ENCODE measurements at places on chromosomes 2 and 18.

DNA sequence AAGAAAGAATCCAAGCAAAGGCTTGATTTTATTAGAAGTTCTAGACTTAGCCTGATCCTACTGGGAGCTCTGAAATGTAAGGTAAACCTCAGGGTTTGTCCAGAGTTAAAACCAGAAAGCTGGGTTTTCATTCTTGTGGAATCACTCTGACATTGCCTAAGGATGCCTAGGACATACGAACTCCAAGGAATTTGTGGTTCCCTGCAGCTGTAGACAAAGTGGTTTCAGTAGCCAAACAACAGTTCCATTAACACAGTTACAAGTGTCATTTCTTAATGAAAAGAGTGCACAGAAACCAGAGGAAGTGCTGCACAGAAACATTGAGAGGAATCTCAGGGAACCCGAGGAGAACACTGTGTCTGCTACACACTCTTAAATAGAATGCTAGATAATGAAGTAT is 221.4 kb upstream of the ST6GAL2 start:
- no peak for DNase-seq

GRCh38 chr2:201900362-201900761 is 94.0 kb downstream of the CDK15 start:
- DNase-seq, result no peak

GRCh38 chr2:164662066-164662465 is 40.8 kb upstream of the GRB14 start:
- no peak for DNase-seq

DNA sequence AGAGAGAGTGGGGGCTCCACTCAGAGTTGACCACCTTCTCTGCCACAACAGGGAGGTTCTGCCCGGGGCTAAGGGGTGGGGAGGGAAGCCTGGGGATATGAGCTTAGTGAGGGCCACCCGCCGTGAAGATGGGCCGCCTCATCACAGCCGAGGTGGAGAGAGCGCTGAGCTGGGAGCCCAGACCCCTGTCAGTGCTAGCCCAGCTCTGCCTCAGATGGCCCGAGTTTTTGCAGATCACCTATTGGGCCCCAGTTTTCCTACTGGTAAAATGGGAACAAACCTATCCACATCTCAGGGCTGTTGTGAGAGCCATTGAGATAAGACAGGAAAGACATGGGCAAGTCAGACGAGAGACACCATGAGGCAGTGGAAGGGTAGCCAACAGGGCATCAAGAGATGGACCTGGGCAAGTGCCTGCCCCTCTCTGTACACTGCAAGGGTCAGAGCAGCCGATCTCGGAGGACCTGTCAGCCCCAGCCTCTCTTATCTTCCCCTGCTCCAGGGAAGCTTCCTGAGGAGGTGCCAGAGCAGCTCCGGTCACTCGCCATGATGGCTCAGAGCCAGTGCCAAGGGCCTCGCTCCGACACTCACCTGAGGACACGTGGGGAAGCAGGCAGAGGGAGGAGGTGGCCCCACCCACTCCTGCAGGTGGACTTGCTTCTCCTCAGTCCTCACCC is 88.9 kb downstream of the MCFD2 start:
- DNase-seq, result no peak

DNA sequence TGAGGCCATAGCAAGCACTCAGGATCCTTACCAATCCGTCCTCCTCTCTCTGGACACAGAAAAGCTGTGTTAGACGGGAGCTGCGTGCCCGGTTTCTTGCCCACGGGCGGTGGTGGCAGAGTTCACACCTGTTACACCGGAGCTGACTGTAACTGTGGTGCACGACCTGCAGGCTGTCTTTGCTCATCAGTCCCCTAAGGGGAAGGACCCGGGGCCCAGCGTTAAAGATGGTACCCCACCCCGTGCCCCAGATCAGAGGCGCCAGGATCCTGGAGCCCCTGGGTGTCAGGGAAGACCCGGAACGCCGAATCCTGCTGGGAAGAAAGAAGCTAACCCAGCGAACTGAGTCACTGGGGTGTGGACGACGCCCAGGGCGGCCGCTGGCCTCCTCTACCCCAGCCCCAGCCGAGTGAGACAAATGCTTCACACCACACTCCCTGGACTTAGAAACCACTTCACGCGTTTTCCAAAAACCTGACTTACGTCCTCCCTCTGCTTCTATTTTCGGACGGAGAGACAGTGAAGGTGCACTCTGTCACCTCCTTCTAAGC is 293.6 kb upstream of the SALL3 start:
- DNase-seq, result no peak

GRCh38 chr2:96692094-96692971 is 47.5 kb downstream of the LMAN2L start:
- DNase-seq, result no peak

- no peak for DNase-seq
Observed at GRCh38 chr2:119650846-119651370, 28.1 kb upstream of the TMEM177 start.

- no peak for DNase-seq
Observed at GRCh38 chr2:68834737-68835376, 36.3 kb downstream of the BMP10 start.

DNA sequence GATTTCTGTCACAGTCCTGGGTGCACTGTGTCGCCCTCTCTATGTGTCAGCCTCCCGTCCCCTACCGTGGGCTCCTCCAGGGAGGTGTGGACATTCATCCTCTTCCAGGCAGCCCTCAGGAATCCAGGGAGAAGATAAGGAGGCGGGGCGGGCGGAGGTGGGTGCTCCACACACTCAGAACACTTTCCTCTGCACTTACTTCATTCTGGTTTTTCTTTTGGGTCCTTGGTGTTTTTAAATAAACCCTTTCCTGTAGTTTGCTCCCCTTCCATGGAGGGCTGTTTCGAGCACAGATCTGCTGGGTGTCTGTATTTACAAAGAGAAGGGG is 183.9 kb downstream of the FAM210A start:
- DNase-seq, result no peak

DNA sequence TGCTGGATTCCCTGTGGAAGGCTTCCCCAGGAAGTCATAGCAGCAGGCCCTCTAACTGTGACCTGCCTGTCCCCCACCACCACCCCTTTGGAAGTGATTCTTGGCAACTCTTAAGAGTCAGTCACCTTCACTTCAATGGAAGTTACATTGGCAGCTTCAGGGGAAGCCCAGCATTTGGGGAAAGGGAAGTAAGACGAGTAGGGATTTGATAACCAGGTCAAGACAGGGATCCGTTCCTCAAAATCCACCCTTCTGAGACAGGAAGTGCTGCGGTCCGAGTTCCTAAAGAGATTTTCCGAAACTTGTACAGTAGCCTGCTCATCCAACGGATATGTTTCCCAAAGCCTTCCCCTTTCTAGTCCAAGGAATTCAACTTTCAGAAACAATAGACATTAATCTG is 54.2 kb downstream of the MRPL35 start:
- no peak for DNase-seq

DNA sequence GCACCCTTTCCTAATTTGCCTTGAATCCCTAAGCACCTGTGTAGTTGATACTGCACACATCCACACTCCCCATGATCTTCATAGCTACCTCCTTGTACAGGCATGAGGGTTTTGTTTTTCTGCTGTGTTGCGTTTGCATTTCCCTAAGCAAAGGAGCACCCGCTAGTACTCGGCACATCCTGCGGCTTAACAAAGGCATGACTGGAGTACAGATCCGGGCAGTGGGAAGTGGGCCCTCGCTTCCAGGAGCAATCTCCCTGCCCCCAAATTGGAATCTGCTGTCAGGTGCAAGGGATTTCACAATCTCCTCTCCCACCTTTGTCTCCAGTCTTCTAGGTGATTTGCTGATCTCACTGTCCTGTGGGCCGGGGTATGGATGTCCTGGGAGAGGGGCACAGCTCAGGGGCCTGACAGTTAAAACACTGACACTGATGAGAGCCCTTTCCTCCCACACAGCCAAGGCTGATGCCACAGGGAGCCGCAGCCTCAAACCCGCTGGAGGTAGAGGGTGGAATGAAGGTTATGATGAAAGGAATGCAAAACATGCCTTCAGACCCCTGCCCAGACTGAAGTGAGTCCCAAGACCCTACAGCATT is 98.7 kb upstream of the THOC1 start:
- no peak for DNase-seq

- no peak for DNase-seq
Observed at GRCh38 chr18:39424261-39424660, 1858.7 kb upstream of the CELF4 start.

GRCh38 chr2:206275312-206276055 is 1.0 kb downstream of the ZDBF2 start:
- DNase-seq, result no peak

- DNase-seq, result no peak
Observed at GRCh38 chr2:173835726-173836125, 129.4 kb downstream of the SP3 start.

GRCh38 chr18:43651057-43651456 is 373.8 kb upstream of the SYT4 start:
- no peak for DNase-seq

- DNase-seq, result no peak
Observed at GRCh38 chr2:10507106-10507505, 59.0 kb upstream of the ODC1 start.

DNA sequence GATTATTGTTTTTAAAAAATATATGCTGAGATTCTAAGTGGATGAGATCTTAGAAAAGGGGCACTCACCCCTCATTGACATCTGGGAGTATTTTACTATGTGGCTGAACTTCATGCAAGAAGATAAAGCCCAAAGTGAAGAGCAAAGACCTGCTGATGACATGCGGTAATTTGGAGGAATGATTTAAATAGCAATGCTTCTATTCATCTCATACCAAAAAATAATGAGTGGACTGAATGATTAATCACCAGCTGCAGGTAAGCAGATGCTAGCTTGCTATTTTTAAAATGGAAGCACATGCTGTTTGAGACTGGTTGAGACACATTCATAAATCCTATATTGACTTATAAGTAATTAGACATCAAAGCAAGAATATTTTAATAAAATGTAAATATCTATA is 12.7 kb upstream of the CDK15 start:
- no peak for DNase-seq

DNA sequence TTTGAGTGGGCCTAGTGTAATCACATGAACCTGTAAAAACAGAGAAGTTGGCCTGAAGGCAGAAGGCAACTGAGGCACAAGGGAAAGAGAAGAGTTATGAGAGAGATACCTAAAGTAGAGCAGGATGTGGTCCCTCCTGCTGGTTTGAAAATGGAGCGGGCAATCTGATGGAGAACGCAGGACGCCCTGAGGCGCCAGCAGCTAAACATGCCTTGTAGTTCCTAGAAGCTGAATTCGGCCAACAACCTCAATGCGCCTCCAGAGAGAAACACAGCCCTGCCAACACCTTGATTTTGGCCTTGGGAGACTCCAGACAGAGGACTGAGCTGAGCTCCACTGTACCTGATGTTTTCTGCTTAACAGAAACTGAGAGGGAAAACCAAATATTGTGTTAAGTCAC is 469.9 kb downstream of the SOCS6 start:
- DNase-seq, result no peak

DNA sequence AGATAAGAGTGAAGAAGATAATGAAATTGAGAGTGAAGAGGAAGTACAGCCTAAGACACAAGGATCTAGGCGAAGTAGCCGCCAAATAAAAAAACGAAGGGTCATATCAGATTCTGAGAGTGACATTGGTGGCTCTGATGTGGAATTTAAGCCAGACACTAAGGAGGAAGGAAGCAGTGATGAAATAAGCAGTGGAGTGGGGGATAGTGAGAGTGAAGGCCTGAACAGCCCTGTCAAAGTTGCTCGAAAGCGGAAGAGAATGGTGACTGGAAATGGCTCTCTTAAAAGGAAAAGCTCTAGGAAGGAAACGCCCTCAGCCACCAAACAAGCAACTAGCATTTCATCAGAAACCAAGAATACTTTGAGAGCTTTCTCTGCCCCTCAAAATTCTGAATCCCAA is 15.7 kb downstream of the MSH6 start:
- no peak for DNase-seq

DNA sequence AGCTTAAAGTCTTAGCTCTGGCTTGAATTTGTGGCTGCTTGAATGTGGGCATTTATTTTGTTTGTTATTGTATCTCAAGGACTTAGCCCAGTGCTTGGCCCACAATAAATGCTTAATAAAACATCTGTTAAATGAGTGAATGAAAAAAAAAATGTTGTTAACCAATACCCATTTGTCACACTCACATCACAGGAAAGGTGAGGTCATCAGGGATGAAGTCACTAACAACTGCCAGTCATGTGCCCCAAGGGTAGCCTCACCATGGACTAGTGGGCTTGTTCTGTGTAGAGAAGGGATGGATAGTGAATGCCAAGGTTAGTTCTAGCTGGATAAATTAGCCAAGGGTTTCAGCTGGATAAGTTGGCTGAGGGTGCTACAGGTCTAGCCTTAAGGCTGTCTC is 3.0 kb downstream of the NRBP1 start:
- DNase-seq, result no peak

GRCh38 chr2:126909366-126909765 is 10.7 kb downstream of the TEX51 start:
- no peak for DNase-seq

- no peak for DNase-seq
Observed at GRCh38 chr18:9086624-9087023, 15.9 kb upstream of the NDUFV2 start.

GRCh38 chr2:224576088-224576715 is 9.0 kb downstream of the CUL3 start:
- DNase-seq, result no peak

GRCh38 chr2:78811955-78812610 is 213.4 kb upstream of the REG3G start:
- no peak for DNase-seq

DNA sequence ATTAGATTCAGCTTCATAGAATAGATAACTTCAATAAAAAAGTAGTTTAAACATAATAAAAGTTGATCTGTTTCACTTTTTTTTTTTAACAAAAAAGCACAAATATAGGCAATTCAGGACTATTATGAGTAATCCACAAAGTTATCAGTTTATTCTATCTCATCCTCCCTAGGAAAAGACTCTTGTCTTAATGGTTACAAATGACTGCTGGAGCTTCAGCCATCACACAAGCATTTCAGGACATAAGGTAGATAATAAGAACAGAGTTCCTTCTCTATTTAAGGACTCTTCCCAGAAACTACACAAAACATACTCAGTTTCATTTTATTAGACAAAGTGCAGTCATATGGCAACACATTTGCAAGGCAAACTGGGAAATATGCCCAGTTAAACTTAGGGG is 357.6 kb upstream of the SETBP1 start:
- DNase-seq, result no peak

- no peak for DNase-seq
Observed at GRCh38 chr18:76866666-76867065, 44.3 kb downstream of the ZNF236 start.

GRCh38 chr2:151280271-151280670 is 9.2 kb downstream of the NMI start:
- DNase-seq, result no peak

GRCh38 chr2:60319031-60319547 is 234.4 kb downstream of the BCL11A start:
- DNase-seq, result no peak

DNA sequence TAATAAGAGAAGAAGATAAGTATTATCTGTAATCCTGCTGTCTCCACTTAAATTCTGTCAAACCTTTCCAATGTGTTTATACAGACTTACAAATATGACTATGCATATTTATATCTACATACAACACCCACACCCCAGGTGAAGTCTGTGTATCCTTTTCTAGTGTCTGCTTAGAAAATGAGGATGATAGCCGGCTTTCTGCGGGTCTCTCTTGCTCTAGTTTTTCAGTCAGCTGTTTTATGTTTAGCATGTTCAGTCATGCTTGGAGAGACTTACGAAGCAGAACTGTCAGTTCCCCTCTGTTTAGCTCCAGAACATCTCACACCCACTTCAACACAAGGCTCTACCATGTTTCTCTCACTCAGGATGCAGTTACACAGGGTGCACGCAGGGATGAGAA is 137.3 kb upstream of the NFATC1 start:
- no peak for DNase-seq

All from left renal pelvis (tissue), 4 donors.